ENCODE measurements at places on chromosomes 11 and 22.

DNA sequence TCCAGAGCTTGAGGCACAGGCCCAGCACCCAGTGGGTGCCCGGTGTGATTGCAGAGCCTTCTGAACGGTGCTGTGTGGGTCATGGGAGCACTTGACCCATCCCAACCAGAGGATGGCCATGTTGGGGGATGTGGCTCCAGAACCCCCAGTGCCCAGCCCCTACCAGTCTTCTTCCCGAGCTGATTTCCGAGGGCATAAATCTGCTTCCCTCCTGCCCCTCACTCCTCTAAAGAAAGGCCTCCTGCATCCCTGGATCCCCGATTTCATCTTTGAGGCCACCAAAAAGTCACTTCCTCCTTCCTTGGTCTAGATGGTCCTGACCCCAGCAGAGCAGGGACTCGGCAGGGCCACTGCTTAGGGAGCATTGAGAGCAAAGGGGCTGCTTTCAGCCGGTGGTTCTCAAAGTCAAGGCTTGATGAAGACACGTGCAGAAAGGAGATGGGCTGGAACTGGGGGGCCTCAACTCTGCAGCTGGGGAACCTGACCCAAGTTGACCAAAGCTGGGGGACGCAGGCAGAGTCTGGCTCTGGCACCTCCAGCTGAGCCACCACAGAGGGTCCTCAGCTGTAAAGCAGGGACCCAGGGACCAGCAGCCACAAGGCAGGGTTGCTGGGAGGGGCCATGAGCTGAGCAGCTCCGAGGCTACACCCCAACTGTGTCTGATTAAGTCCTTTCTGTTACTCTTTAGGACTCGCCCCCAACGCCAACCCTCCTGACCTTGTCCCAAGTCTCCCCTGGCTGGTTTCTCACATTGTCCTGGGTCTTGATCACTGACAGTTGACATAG is 56.6 kb downstream of the LINC01488 start:
- DNase-seq: no peak

DNA sequence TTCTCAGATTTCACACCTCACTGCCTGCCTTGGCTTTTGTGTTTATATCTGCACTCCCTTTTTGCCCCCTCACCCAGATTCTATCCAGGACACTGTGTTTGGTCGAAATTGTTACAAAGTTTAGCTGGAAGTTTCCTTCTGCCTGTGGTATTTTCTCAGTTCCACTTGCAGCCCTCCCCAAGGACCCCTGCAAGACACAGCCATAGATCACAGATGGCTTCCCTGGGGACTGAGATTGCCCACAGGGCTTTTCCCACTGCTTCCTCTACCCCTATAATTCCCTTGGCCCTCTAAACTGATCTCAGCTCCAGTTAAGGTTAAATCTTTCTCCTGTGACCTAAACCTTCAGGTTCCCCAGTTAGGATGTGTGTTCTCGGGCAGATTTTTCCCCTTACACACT is 146.1 kb upstream of the C11orf87 start:
- DNase-seq: no peak

GRCh38 chr11:21634491-21634890 is 558.4 kb upstream of the ANO5 start:
- DNase-seq: no peak

DNA sequence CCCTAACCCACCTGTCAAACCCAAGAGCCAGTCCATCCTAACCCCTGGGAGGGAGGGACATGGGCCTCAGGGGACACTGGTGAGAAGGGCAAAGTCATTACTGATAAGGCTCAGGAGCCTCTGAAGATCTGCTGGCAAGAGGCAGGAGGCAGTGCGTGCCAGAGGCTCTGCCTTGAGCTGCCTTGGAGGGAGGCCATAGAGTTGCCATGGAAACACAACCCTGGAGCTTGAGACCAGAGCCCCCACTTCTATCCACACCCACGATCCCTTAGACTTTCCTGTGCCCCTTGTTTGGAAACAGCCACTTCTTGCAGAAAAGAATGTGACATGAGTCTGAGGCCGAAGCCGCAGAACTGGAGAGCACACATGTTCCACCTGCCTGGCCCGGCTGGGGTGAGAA is 89.7 kb upstream of the CSNK2A3 start:
- no peak for DNase-seq

- no peak for DNase-seq
Observed at GRCh38 chr22:45014654-45015053, 4.8 kb upstream of the PHF21B start.

- peak; percentile 91 for DNase-seq
Observed at GRCh38 chr22:21045585-21046294, at the start of gene LRRC74B. LRRC74B (plus strand) TSS chr22:21045946; CDS start chr22:21045987, 41 bp downstream.

- no peak for DNase-seq
Observed at GRCh38 chr22:38289583-38290082, 16.8 kb upstream of the TMEM184B start.

GRCh38 chr22:31344578-31345330 is 1.4 kb downstream of the PATZ1 start:
- DNase-seq: no peak

GRCh38 chr11:122146475-122146874 is 30.5 kb upstream of the BLID start:
- DNase-seq: peak; percentile 73

DNA sequence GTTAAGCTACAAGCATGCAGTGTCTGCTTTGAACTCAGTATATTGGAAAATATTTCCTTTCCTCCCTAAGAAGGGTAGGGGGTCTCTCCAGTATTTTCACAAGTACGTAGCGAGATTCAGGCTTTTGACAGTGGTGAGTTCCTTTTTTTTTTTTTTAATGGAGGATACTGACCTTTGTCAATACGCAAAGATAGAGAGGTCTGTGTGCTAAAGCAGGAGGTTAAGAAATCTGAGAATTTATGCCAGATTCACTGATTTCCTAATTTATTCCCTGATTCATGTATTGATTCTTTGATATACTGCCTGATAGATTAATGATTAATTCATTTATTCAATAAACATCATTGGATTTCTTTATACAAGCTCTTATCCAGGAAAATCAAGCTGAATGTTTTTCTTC is 106.7 kb upstream of the CADM1 start:
- DNase-seq: no peak

GRCh38 chr22:48919851-48920589 is 907.7 kb downstream of the BRD1 start:
- no peak for DNase-seq

DNA sequence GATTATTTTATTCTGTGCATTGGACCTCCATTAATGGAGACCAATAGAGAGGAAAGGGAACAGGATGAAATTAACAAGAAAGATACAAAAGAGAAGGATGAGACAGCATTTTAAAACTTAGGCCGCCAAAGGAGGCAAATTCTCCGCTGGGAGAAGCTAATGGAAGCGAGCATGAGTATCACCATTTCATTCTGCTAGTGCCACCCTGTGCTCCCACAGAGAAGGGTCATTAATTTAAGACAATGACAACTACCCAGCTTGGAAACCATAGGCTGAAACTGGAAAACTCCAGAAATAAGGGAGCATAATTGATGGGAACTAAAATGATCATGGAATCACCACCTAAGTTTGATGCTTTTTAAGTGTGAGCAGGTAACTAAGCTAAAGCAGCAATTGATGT is 69.2 kb downstream of the SLC36A4 start:
- DNase-seq: no peak

- no peak for DNase-seq
Observed at GRCh38 chr22:38970551-38970950, 11.6 kb upstream of the APOBEC3B start.

DNA sequence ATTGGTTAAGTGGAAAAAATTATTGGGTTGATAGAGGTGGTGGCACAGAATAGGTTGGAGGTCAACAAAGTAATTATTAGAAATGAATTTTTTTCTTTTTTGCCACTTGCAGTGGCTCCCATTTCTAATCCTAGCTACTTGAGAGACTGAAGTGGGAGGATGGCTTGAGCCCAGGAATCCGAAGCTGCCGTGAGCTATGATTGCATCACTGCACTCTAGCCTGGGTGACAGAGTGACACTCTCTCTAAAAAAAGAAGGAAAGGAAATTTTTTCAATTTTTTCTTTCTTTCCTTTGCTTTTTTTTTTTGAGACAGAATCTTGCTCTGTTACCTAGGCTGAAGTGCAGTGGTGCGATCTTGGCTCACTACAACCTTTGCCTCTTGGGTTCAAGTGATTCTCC is 2.2 kb upstream of the BCO2 start:
- DNase-seq: no peak

DNA sequence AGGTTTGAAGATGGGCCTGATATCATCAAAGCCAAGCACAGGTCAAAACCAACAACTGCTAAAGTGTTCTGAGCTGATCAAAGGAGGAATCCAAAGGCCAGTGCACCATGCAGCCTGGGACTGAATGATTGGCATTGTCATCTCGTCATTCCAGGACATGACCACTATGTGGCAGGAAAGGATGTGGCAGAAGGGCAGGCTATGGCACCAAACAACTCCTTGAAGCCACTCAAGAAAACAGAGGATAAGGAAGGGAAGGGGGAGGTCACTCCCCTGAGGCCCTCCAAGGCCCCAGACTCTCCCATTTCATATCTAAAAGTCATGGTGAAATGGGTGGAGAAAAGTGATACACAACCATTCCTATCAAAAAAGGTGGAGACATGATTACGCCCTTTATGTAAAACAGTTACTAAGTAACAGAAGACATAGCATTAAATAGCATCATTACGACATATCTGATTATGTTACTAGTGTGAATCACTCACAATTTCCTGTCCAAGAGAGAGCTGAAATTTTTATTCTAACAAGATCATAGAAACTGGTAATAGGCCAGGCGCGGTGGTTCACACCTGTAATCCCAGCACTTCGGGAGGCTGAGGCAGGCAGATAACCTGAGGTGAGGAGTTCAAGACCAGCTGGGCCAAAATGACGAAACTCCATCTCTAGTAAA is 49.3 kb downstream of the AHNAK start:
- peak; percentile 87 for DNase-seq

DNA sequence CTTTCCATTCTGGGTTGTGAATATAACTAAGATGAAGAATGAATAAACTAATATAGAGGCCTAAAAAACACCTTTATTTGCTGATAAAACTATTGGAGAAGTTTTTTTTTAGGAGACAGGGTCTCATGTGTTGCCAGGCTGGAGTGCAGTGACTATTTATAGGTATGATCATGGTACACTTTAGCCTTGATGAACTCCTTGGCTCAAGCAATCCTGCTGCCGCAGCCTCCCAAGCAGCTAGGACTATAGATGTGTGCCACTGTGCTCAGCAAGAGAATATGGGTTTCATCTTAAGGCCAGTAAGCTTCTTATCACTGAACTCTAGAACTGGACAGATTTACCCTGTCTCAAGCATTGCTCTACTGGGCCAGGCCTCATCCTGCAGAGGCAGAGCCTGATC is 26.6 kb downstream of the CCDC90B start:
- no peak for DNase-seq

DNA sequence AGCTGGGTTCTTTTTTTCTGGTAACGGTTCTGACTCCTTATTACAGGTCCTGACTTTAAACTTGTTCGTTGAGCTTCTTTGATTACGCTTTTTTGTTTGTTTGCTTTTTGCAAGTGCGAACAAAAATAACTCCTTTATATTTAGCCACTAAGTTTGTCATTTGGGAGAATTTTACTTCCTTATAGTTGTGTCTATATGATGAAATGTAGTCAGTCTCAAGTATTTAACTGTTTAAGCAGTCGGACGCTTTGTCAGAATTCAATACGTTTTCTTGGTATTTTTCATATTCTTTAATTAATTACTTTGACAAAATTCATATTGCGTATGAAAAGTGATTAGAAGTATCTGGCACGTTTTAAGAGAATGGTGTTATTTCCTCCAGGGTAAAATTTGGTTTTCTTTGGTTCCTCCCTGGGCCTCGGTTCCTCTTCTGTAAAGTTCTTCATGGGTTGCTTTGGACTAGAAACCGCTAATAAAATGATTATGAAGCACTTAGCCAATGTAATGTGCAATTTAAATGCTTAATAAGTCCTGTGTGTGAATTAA is 1.3 kb downstream of the CBL start:
- no peak for DNase-seq

- DNase-seq: no peak
Observed at GRCh38 chr11:90113541-90113940, 20.9 kb upstream of the NAALAD2 start.

- DNase-seq: no peak
Observed at GRCh38 chr11:118051136-118051610, 25.7 kb upstream of the TMPRSS4 start.

GRCh38 chr11:91435694-91436395 is 788.8 kb upstream of the FAT3 start:
- no peak for DNase-seq

DNA sequence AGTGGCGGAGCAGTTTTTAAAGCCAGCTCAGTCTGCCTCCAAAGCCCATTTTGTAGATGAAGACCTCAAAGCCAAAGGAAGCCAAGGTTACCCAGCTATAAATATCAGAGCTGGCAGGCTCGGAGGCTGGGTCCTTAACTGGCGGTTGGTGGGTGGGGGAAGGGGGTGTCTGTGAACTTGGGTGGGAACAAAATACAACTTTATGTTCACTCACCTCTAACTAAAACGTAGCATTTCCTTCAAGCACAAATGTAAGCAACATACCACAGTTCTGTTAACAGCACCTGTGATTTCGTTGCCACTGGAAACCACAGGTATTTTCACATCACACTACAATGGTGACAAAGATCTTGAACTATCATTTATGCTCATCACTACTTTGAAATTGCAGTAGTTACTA is 99.7 kb upstream of the SYT13 start:
- no peak for DNase-seq

DNA sequence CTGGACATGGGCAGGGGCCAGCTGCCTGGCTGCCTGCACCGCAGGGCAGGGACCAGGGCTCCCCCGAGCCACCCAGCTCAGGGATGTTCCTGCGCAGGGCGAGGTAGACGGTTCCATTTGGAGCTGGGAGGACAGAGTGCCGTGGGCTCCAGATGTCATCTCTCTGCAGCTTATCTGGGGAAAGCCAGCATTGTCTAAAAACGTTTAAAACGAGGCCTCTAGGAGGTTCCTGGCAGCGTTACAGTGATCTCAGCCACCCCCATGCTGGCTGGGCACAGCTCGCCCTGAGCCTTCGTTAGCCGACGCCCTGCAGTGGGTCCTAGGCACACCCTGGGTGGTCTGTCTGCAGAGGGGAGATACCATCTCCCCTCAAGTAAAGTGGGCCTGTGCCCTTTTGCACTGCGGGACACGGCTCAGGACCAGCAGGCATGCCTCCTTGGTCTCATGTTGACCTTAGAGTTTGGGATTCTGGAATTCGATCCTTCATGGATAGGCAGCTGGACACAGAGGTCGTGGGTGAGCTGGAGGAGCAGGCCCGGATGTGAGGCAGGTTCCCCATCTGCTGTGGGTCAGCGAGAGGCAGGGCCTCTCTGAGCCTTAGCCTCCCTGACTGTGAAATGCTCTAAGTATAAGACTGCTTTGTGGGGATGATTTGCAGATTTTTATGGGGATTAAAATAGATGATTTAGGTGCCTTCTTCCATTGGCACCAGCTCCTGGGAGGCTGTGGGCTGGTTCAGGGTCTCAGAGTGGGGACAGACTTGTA is 14.1 kb downstream of the SYNGR1 start:
- no peak for DNase-seq

DNA sequence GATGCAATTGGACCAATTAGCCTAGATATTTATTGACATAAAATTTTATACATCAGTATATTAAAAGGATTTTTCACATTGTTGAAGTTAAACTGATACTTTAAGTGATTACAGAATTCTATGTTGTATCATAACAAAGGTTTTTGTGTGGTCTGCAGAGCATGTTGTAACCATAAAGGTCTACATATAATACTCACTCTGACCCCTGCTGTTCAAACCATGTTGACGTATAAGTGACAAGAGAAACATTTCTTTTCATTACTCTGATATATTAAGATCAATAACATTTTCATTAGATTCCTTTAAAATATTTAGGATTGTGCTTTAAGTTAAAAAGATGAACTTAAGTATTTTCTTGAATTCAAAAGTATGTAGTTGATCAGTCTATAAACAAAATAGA is 63.9 kb downstream of the GAS2 start:
- no peak for DNase-seq
